ENCODE measurements at places on chromosomes 1 and 21.

DNA sequence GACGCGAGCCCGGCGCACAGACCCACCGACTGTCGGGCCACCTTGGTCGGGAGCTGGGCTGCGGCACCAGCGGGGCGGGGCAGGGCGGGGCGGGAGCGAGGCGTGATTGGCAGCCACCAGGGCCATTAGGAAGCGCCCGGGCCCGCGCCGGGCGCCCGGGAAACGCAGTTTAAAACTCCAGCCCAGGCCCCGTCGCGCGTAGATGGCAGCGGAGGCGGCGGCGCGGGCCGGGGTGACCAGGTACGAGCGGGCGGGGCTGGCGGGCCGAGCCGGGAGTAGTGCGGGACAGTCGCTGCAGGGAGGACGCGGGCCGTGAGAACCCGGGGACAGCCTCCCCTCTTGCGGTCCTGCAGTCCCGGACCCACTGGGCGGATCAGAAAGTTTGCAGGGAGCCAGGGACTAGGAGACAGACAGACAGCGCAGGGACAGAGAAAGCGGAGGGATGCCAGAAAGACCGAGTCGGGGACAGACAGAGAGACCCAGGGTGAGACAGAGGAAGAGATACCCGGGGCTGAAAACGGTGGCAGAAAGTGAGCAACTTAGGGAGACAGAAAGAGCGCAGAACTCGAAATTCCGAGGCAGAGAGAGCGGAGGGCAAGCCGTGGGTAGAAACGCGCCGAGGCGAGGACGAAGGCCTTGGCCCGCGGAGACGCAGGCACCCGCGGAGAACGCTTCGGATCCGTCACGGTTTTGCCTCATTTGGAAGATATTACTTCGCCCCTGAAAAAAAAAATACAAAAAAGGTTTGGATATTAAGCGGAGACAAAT, at the start of gene DMBX1:
Gene DMBX1 (plus strand): TSS at position 199 of the 768 bp plus-strand sequence. CDS start 17,175 bp downstream, outside the sequence.
- peak; percentile 70 for DNase-seq

- no peak for DNase-seq
Measured at GRCh38 chr1:8397511-8397910, 79.6 kb downstream of the SLC45A1 start.

GRCh38 chr1:20080441-20081352, 10.7 kb downstream of the PLA2G5 start:
- no peak for DNase-seq

- DNase-seq = no peak
Measured at GRCh38 chr1:107877092-107877491, 87.9 kb downstream of the VAV3 start.

- no peak for DNase-seq
Measured at GRCh38 chr1:65623895-65624294, 168.8 kb upstream of the PDE4B start.

GRCh38 chr1:204602871-204603542, 82.5 kb downstream of the LRRN2 start:
- no peak for DNase-seq

DNA sequence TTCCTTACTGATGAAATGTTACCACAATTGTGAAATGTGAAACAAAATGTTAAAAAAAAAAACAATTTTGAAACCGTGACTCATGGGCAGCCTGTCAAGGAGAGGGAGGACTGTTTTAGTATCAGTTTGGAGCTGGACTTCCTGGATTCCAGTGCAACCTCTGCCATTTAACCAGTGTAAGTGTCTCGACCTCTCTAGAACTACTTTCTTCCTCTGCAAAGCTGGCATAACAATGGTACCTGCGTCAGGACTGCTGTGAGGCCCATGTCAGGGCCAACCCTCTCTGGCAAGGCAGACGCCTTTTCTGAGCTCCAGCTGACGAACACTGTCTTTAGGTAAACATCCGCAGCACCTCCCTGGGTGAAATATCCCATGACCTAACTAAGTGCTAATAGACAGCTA, 20.9 kb downstream of the URB1 start:
- DNase-seq = peak; percentile 73

DNA sequence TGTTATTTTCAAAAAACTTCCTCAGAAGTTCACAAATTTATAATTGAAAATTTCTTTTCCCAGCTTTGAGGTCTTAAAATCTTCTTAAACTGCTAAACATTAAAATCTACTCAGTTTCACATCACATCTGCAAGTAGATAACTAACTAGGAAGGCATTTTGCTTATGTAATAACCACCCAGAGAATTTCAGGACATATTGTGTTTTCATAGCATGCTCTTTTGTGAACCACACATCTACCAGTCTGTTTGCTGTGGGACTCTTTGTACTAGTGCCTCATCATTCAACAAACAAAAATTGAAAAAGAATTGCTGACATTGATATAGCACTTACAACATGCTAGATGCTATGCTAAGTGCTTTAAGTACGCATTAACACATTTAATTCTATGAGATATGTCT, 31.6 kb upstream of the C1orf146 start:
- DNase-seq = no peak

- DNase-seq = peak; percentile 100
Measured at GRCh38 chr1:30823969-30824735, 66.6 kb upstream of the LAPTM5 start.

- no peak for DNase-seq
Measured at GRCh38 chr1:101745551-101746270, 251.0 kb downstream of the OLFM3 start.

DNA sequence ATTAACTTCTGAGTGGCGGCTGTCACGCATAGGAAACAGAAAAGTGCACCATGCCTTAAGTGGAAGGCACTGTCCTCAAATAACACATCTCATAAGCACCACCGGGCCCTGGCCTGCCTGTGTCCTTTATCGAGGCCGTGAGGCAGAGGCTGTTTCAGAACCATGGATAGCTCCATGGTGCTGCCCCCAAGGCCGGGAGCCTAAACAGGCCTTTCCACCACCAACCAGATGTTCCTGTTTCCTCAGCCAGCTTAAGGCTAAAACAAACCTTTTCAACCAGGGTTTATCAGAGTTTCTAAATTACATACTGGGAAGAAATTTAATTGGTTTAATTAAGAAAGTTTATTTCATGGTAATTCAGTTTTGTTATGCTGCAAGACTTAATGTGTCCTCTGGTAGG, 114.4 kb downstream of the DMRTA2 start:
- no peak for DNase-seq

GRCh38 chr21:32979598-32980268, 46.0 kb upstream of the OLIG2 start:
- DNase-seq = no peak

- DNase-seq = no peak
Measured at GRCh38 chr1:11788549-11789053, 17.2 kb downstream of the MTHFR start.

DNA sequence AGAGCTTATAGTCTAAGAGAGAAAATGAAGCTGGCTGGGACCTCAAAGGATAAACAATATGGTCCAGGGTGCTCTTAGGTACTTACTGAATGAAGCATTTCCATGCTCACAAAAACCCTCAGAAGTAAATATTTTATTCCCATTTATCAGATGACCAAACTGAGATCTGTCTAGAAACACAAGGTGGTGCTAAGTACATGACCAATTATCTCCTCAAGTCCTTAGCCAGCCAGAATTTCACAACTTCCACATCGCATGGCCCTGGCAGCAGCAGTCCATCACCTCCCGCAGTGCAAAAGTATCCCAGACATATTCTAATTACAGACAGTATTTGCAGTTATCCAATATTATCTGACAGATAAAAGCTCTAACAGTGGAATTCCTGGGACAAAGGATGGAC, 321.7 kb upstream of the PROX1 start:
- no peak for DNase-seq

DNA sequence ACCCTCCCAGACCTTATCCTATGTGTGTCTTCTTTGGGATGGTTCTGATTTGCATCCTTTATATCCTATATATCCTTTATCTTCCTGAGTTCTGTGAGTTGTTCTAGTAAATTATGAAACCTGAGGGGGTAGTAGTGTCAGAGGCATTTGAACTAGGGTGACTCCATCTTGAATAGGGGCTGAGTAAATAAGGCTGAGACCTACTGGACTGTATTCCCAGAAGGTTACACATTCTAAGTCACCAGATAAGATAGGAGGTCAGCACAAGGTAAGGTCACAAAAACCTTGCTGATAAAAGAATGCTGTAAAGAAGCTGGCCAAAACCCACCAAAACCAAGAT, 50.6 kb downstream of the SUSD4 start:
- no peak for DNase-seq

DNA sequence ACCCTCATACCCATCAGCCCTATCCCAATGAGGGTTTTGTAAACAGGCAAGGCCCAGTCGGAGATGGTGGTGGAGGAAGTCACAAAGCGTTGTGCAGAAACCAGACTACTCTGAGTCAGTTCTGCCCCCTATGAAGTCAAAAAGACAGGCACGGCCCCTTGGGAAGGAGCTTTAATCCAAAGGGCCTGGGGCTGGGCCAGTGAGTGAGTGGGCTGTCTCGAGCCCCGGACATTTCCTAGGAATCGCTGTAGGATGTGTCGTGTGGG, 442 bp upstream of the AHCYL1 start:
- DNase-seq = peak; percentile 53

DNA sequence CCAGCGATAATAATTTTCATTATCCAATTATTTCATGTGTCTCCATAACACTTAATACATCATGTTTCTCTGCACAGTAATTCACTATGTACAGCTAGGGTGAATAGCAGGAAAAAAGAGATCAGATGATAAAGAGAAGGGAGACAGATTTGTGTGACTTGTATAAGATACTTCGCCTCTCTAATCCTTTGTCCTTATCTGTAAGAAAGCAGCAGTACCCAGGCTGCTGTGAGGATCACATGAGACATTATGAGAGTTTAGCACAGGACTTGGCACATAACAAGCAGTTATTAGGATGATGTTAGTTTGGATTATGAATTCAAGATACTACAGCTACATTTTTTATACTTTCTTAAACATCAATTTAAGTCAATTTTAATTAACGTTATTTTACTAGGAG, 6.3 kb downstream of the ERG start:
- no peak for DNase-seq

- no peak for DNase-seq
Measured at GRCh38 chr1:20538227-20538626, 14.1 kb upstream of the FAM43B start.

GRCh38 chr1:65971547-65971946, 178.9 kb downstream of the PDE4B start:
- DNase-seq = no peak
